ENCODE measurements at places on chromosomes 6 and 20. TPM values are rescaled to one million over a fixed set of nuclear protein-coding genes. Genes with fewer than 3 reads are reported as not detected.

Gene RNF217
- total RNA-seq = 16.7 TPM

Gene COL21A1
- total RNA-seq = not detected

Gene TNFRSF6B
- 1.1 TPM for total RNA-seq

Gene MLN
- total RNA-seq = not detected

Gene RIMS4
- not detected for total RNA-seq

Gene TBXT
- not detected for total RNA-seq
